Fibroblast of lung (primary cell): ENCODE measurements at places on chromosomes 12 and 14. TPM values are rescaled to one million over a fixed set of nuclear protein-coding genes. Genes with fewer than 3 reads are reported as not detected.

FOXG1 gene
- not detected in 2 replicates for total RNA-seq

RASSF9 gene
- 0.33 and 0.77 TPM in 2 replicates for total RNA-seq

RPAP3 gene
- 11.3 and 12.1 TPM in 2 replicates for total RNA-seq

DDHD1 gene
- total RNA-seq = 19.0 and 30.6 TPM in 2 replicates

MIP gene
- total RNA-seq = not detected in 2 replicates

RERGL gene
- total RNA-seq = not detected in 2 replicates

TSHR gene
- total RNA-seq = not detected in 2 replicates

COCH gene
- total RNA-seq = 0.33 and 0.51 TPM in 2 replicates

NCAPD2 gene
- total RNA-seq = 18.7 and 42.3 TPM in 2 replicates

BEGAIN gene
- total RNA-seq = under 0.01 TPM in 2 replicates

MYRFL gene
- total RNA-seq = under 0.01 TPM in 1 of 2 replicates, not detected in the other

KRT7 gene
- total RNA-seq = 3.1 and 3.5 TPM in 2 replicates

PRR4 gene
- total RNA-seq = 0.66 and 0.77 TPM in 2 replicates

ANKRD33 gene
- total RNA-seq = under 0.01 TPM in 1 of 2 replicates, not detected in the other

CCDC38 gene
- not detected in 2 replicates for total RNA-seq

MANSC1 gene
- total RNA-seq = 1.3 and 1.8 TPM in 2 replicates
